ENCODE measurements at places on chromosomes 12 and 14.

- no peak for DNase-seq
Measured at GRCh38 chr12:55549302-55549701, at the start of gene OR6C4. Gene OR6C4, plus strand, starts transcription at chr12:55549602. Its CDS starts 1,625 bp downstream, at chr12:55551227.

DNA sequence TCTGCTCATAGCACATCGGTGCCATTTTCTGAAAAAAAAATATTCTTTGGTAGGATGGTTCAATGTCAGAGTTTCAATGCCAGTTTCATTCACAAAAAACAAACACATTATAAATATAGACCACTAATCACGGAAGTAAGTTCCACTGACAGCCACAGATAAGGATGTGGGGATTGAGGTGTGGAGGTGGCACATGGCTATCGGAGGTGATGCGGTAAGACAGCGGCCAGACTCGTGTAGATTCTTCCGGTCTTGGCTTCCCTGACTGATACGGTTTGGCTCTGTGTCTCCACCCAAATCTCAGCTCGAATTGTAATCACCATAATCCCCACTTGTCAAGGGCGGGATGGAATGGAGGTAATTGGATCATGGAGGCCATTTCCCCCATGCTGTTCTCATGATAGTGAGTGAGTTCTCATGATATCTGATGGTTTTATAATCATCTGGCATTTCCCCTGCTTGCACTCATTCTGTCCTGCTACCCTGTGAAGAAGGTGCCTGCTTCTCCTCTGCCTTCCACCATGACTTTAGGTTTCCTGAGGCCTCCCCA lies 693.4 kb downstream of the VRK1 start:
- no peak for DNase-seq

- no peak for DNase-seq
Measured at GRCh38 chr12:124359671-124360581, 65.0 kb downstream of the RFLNA start.

GRCh38 chr12:27780612-27781408 lies 774 bp upstream of the MANSC4 start:
- peak; percentile 14 for DNase-seq

DNA sequence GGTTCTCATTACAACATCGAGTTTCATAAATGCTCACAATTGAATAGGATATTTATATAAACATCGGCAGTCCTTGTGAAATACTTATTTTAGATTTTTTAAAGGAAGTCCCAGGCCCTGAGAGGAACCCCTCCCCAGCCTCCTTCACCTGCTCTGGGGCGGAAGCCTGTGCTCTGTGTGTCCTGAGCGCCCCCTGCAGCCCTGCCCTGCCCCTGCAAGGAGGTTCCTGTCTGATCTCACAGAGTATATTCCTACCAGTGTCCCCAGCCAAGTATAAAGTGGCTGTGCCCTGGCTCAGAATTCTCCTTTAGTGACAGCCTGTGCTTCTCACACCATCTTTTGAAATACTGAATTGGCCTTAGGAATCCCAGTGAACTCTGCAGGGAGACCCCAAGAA lies 659.5 kb downstream of the TMEM121 start:
- no peak for DNase-seq

DNA sequence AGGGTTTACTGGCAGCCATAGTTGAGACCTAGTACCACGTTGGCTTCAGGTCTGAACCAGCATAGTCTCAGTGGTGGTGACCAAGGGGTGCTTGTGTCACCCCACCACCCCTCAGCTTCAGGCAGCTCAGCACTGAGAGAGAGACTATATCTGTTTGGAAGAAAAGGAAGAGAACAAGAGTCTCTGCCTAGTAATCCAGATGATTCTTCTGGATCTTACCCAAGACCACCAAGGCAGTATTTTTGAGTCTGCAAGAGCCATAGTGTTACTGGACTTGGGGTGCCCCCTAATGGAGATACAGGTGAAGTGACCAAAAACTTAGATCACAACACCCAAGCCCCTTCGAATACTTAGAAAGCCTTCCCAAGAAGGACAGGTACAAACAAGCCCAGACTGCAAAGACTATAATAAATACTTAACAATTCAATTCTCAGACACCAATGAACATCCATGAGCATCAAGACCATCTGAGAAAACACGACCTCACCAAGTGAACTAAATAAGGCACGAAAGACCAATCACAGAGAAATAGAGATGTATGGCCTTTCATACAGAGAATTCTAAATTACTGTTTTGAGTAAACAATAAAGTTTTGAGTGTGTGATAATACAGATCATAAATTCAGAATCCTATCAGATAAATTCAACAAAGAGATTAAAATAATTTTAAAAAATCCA lies 107.0 kb downstream of the HELB start:
- DNase-seq, result peak; percentile 21

- no peak for DNase-seq
Measured at GRCh38 chr14:68491793-68492192, 301.1 kb downstream of the ZFP36L1 start.

DNA sequence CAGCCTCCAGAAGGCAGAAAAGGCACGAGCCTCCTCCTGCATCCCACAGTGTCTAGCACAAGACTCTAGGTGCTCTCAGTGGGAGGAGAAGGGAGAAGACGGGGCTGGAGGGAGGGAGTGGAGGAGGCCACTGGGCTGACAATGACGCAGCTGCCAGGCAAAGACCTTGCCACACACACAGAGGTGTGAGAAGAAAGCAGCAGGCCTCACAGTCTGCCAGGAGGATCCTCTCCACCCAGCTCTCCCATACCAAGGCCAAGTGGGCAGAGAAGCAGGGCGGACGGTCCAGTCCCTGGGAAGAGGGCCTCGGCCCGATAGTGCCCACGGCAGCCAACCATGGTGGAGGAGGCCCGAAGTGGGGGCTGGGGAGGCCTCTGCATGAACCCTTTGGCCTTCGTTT lies 78.9 kb downstream of the NCOR2 start:
- no peak for DNase-seq

- DNase-seq, result peak; percentile 37
Measured at GRCh38 chr14:77076113-77076631, 21.9 kb upstream of the CIPC start.

DNA sequence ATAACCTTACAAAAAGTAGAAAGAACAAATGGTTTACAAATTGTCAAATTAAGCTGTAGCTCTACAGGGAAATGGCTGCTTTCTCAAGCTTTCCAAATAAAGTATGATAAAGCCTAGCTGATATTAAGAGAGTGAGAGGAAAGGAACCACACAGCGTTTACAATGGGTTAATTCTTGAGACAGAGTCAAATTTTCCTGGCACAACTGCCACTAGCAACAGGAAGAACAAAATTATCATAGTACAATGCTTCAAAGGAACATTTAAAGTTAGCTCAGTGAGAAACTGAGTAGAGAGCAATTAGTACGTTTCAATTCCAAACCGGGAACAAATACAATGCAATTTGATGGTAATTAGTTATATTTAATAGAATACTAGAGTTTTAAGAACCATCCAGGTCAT lies 116.0 kb downstream of the PPP1R12A start:
- no peak for DNase-seq

GRCh38 chr12:52427083-52427482 lies 7.1 kb downstream of the KRT75 start:
- no peak for DNase-seq

GRCh38 chr14:67821121-67821520 lies 1.5 kb downstream of the RAD51B start:
- DNase-seq, result no peak

DNA sequence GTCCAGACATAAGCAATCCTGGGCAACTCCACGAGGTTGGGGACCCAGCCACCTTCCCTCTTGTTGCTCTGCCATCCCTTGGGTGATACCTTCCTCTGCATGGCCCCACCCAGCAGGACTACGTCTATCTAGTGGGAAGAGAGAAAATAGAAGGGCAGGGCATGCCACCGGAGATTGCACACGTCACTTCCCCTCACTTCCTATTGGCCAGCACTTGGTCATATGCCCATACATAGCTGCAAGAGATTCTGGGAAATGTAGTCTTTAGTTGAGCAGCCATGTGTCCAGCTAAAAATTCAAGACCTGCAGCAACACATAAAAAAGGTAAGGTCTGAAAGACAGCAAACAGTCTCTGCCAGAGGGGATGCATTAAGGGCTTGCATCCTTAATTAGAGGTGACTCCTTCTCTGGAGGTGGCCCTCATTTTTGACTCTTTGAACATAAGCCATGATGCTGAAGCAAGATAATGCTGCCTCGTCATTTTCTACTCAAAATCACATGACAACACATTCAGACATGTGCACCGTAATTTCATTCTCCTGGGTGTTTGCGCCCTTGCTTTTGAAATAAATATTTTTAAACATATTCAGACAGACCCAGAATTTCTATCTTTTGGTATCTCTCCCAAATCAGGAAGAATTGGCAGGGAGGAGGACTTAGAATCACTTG lies 91.8 kb upstream of the PWP1 start:
- no peak for DNase-seq

DNA sequence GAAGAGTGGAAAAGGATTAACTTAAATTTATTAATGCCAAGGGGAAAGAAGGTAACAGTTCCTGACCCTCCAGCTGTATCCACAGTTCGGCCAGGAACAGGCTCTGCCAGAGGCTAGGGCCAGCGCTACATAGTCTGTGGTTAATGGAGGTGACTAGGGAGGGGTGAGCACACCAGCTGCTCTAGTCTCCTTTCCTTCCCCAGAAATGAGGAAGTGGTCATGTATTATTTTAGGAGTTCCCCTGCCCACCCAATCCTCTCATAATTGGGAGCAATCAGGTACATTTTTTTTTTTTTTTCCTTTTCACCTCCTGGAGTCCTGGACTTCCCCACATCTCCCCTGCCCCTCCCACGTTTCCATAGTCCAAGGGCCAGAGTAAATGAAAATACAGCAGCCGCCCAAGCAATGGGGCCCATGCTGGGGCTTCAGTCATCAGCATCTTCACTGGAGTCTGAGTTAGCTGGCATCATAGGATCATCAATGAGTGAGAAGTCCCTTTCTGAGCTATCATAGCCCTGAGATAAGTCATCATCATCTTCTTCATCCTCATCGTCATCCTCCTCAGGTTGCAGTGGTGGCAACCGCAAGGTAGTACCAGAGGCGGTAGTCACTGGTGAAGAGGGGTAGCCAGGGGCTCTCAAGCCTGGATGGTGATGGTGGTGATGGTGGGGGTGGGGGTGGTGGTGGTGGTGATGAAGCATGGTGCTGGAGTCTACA lies 1.5 kb upstream of the SUPT16H start:
- DNase-seq, result no peak

GRCh38 chr14:104966261-104966865 lies 11.8 kb downstream of the AHNAK2 start:
- no peak for DNase-seq

- DNase-seq, result no peak
Measured at GRCh38 chr14:23285530-23286019, 357 bp downstream of the HOMEZ start.

GRCh38 chr12:95271465-95271864 lies 53.9 kb downstream of the VEZT start:
- DNase-seq, result no peak

DNA sequence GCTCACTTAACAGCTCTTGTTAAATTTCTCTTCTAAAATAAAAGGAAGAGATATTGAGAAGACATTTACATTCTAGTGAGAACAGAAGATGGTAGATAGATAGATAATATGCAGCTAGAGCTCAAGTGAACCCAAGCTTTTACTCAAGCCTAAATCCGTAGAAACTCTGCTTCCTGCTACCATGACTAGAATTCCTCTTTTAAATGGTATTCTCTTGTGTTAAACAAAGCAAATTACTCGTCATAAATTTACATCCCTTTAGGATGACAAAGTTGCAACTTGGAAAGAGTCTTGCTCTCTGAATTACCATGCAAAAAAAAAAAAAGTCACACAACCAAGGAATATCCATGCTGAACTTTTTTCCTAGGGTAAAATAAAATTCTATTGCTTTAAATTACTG lies 160.7 kb upstream of the LRFN5 start:
- no peak for DNase-seq

DNA sequence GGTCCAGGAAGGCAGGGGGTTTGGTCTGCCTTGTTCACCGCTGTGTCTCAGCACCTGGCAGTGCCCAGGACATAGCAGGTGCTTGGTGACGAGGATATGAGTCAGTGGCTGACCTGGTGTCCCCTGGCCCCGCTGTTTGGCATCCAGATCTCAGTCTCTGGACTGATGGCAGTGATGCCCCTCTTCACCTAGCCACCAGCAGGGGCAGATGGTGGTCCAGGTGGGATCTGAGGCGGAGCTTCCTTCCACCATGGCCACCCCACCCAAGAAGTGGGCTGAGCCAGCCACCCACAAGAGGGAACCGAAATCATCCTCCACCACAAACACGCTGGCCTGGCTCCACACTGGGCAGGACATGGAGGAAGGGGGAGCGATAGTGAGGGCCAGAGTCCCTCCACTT lies 16.1 kb upstream of the SH2B3 start:
- DNase-seq, result no peak

- no peak for DNase-seq
Measured at GRCh38 chr12:4417936-4418335, 27.7 kb downstream of the FGF6 start.

- DNase-seq, result no peak
Measured at GRCh38 chr12:46360908-46361666, 11.5 kb downstream of the SLC38A2 start.

DNA sequence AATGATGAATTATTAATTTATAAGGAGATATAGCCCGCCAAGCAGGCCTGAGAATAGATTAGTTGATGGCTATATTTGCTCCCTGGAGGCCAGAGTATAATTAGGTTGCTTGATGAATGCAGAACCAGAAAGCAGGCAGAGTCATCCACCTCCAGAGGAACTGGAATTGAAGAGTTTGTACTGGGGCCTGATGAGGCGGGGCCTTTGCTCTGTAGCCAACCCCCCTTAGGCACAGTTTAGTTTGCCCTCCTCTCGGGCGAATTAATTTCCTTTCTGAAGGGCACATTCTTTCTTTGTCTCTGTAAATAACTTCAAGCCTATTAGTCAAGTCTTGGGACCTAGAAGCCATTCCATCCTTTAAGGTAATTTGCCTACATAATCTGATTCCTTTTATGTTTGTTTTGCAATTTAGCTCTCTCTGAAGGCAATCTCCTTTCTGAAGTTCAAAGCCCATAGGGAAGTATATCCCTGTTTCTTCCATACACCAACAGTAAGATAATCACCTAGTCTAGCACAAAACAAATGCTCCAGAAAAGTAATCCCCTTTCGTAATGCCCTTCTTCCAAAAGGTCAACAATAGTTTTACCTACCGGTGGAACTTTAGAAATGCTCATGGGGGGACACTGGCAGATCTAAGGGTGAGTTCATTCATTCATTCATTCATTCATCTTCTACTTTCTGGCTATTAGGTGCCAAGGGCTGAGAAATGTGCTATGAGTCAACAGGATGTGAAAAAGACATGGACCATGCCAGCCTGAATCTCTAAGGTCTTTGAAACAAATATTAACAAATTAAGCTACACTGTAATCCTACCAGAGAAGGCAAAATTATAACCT lies 84.8 kb upstream of the NUDT4 start:
- no peak for DNase-seq
